Small intestine (tissue), 16 donors: ENCODE measurements at places on chromosomes 16 and 17. TPM values are rescaled to one million over a fixed set of nuclear protein-coding genes. Genes with fewer than 3 reads are reported as not detected.

Gene KCNH6
- polyA plus RNA-seq: 0.45 TPM

Gene GPR142
- not detected for polyA plus RNA-seq

Gene CCDC40
- polyA plus RNA-seq: 3.8 TPM

Gene ZP2
- polyA plus RNA-seq: 0.01 TPM

Gene SLFN12L
- polyA plus RNA-seq: not detected

Gene KRT13
- polyA plus RNA-seq: 26.2 TPM

Gene SLC47A2
- polyA plus RNA-seq: 1.1 TPM

Gene PTX4
- 0.04 TPM for polyA plus RNA-seq

Gene KRTAP4-11
- polyA plus RNA-seq: not detected

Gene CLEC18C
- 0.18 TPM for polyA plus RNA-seq

Gene TIGD7
- polyA plus RNA-seq: 2.2 TPM
